ENCODE measurements at places on chromosomes 1 and 21.

DNA sequence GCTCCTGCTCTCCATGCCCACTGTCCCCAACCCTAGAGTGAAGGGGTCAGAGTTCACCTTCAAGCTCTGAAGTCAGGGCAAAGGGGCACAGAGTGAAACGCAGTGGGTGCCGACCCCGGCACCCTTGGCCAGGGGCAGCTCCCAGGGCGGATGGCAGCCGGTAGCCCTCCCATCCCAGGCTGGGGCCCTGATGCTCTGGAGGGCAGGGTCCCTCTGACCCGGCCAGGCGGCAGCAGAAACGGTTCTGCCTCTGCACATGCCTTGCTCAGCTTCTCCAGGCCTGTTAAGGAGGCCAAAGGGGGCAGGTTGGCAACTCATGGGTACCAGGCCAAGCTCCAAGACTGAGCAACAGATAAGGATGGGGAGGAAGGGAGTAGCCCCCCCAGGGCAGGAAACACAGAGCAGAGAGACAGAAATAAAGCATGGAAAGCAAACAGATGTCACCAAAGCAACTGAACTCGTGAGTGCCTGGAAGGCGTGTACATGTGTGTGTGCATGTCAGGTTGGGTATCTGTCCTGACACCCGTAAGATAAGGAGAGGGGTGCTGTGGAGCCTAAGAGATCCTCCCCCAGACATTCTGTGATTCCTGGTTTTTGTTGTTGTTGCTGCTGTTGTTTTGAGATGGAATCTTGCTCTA lies 112.3 kb upstream of the IFFO2 start:
- DNase-seq, result no peak

- DNase-seq, result no peak
Measured at GRCh38 chr1:15717418-15718125, 18.5 kb upstream of the SLC25A34 start.

GRCh38 chr1:200131551-200132125 lies 104.1 kb downstream of the NR5A2 start:
- DNase-seq, result no peak

DNA sequence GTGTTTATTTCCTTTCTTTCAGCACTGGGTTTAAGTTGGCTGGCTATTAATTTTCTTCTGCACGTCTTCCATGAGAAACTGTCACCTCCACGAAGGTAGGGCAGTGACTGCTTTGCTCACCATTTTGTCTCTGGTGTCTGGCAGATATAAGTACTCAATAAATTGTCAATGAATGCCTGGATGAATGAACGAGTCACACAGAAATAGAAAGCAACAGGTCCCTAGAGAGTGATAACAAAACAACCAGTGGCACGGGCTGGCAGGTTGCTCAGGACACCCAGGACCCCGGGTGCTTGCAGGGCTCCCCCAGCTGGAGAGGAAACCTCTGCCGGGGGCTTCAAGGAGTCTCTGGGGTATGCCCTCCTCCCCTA lies 3.2 kb upstream of the MYOC start:
- DNase-seq, result no peak

DNA sequence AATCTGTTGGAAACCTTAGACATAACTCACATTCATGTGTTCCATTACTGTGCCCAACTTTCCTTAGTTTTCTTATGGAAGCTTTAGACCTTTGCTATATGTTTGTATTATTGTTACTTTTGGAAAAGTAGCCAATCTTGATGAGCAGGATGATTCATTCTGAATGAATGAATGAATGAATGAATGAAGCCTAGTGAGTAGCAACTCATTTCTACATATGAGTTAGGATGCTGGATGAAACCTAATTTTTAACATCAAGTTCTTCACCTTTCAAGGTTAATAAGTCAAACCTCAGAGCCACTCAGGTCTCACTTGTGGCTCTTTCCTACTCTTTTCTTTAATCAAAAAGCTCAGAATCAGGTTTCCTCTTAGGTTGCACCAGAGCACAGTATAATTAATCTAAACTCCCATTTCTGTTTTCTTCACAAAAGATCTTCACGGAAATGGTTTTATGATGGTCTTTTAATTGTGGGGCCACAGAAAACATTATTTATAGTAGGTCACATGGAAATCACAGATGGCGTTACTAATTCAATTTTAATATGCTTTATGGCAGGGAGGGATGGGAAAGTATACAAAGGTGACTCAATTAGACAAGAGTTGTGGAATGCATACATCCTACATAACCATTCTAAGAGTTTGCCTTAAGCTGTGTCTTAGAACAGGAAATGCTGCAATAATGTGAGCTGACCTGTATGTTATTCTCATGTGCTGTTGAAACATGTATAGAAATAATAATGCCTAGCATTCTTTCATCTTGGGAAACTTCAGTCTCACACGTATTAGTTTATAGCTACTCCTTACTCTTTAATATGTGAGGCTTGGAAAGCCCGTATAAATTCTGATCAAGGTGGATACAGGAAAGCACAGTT lies 4.5 kb upstream of the DDX59 start:
- no peak for DNase-seq

DNA sequence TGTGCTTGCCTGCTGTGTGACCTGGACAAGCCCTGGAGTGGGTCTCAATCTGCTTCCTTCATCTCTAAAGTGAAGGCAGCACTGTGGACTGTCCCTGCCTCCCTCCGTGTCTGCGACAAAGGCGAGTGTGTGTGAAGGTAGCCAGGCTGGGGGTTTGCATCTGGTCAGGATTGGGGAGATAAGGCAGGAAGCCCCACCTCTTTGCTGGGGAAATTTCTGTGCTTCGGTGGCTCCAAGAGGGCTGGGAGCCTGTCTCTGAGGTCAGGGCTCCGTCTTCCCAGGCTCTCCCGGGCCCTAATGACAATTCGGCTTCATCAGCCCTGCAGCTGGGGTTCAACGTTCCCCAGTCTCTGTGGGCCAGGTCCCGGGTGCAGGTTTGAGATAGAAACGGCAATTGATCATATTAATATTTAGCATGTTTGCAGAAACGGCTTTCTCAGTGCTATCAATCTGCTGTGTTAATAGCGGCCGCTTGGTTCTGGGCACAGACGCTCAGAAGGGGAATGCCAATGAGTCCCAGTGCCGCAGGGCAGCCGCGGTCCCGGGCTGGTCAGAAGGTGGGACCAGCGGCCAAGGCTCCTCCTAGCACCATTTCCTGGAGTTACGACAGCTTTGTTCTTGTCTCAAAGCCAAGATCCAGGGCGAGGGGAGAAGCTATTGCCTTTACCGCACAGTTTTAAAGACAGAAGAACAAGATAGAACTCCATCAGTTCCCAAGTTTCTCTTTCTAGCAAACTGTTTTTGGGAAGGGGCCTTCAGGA lies 105.7 kb downstream of the PRDM16 start:
- no peak for DNase-seq

DNA sequence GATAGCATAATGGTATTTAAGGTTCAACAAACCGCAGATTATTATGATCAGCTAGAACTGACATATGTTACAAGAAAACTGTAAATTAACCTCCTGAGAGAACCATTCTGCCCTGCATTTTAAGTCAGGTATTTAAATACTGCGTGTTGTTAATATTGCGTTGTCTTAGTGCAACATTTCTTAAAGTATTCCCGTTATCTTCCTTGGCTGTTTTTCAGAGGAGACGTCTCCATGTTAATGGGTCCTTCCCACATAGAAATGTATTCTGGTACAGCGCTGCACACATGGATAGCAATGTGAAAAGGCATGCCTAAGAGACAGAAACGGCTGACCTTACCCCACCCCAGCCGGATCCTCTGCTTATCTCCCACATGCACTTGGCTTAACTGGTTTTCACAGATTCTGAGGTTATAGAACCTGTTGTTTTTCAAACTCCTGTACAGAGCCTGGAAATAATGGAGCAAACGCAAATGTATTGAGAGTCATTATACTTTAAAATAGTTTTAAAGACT lies 22.8 kb upstream of the DEGS1 start:
- no peak for DNase-seq

GRCh38 chr1:171158551-171158950 lies 26.5 kb upstream of the FMO2 start:
- DNase-seq, result no peak

DNA sequence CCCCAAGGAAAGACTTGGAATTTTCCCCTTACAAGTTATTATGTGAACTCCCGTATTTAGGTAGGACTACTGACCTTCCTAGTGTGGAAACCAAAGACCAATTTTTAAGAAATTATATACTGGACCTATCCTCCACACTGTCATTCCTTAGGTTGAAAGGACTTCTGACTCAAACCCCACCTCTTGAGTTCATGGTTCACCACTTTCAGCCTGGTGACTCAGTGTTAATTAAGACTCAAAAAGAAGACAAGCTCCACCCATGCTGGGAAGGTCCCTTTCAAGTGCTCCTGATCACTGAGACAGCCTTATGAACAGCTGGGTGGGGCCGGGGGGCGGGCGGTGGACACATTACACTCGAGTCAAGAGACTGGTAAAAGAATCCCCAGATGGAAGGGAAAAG lies 113.2 kb downstream of the LRRC53 start:
- DNase-seq, result no peak

- DNase-seq, result no peak
Measured at GRCh38 chr21:36719614-36720013, 20.7 kb downstream of the SIM2 start.

- no peak for DNase-seq
Measured at GRCh38 chr1:53121319-53122172, 20.9 kb downstream of the SLC1A7 start.

DNA sequence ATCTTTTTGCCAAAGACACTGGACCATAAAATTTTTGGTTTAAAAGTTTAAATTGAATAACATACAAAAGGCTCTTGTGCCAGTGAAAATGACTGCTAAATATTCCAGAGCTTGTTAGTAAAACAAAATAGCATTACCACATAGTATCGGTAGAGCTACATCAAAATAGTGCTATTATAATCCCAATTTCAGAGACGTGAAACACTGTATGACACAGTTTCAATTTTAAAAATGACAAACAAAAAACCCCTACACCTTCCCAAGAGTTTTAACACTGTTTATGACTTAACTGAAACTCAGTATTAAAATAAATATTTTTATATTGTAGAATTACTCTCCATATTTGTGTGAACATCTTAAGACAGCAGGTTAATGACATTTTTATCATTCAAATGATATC lies 7.0 kb downstream of the SLC30A1 start:
- no peak for DNase-seq

DNA sequence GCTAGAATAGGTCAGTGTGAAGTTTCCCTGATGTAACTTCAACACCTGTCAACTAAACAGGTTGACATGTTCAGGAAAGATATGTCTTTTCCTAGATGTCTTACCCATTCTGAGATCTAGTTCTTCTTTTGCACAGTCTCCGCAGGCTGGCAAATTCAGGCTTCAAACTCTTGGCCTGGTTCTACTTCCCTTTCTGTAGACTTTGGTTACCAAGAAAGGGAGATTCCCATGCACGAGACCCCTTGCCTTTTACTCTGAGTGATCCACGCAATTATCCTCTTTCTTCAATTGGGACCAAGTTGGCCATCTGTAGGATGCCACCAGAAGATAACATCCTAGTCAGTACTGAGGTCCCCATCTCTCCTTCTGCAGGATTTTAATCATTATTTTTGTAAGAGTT lies 2.0 kb downstream of the CFAP45 start:
- DNase-seq, result no peak

GRCh38 chr1:113804421-113805255 lies 7.6 kb downstream of the RSBN1 start:
- DNase-seq, result no peak

- no peak for DNase-seq
Measured at GRCh38 chr1:150972417-150972940, 2.2 kb downstream of the CERS2 start.

DNA sequence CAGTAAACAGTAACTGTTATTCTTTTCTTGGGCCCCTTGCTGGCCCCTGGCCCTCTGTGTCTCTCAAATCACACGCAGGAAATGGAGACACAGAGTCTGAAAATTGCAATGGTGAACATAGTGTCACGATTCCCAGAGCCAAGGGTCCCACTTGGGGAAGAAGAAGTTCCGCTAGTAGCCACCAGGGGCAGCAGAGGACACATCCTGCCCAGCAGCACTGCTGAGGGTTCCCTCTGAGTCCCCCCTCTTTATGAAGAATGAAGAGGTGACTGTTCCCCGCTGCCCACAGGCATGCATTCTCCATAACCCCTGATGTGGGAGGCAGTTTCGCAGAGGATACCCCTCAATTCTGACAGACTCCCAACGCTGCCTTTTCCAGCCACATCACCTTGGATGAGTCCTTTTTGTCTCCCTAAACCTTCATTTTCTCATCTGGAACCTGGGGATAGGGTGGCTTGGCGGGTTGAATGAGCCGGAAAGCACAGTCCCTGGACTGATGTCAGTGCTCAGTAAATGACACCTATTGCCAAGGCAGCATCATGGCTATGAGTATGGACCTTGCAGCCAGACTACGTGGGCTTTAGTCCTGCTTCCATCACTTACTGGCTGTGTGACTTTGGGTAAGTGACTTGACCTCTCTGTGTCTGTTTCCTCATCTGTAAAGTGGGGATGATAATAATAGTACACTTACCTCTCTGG lies 238.0 kb upstream of the TMEM51 start:
- peak; percentile 10 for DNase-seq

GRCh38 chr21:14545906-14546480 lies at the start of gene SAMSN1:
Gene SAMSN1, minus strand, starts transcription at chr21:14546315. Its CDS starts 54 bp downstream, at chr21:14546261.
- peak; percentile 63 for DNase-seq

DNA sequence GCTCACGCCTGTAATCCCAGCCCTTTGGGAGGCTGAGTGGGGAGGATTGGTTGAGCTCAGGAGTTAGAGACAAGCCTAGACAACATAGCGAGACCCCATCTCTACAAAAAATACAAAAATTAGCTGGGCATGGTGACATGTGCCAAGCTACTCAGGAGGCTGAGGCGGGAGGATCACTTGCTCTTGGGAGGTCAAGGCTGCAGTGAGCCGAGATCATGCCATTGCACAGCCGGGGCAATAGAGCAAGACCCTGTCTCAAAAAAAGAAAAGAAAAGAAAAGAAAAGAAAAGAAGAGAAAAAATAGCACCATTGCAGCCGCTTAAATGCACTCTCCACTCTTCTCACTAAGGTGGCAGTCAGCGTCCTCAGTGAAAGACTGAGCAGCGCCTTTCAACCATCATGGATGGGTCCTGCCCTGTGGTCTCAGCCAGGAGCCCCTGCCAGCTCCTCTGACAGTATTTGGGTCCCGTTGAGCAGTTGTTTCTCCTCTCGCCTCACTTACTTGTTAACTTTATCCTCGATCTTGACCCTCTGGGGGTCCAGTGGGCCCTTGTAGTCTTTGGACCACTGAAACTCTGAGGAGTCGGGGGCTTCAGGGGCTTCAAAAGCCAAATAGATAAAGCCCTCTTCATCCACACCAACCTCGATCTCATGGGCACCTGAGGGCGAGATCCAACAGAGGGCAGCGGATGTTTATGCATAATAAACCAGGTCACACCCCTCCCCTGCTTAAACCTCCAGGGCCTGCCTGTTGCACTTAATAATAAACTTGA lies 36.9 kb downstream of the MYOM3 start:
- DNase-seq, result no peak

GRCh38 chr1:193070386-193070753 lies 11.0 kb downstream of the RO60 start:
- no peak for DNase-seq

GRCh38 chr1:201450721-201451291 lies 18.2 kb downstream of the PHLDA3 start:
- no peak for DNase-seq

DNA sequence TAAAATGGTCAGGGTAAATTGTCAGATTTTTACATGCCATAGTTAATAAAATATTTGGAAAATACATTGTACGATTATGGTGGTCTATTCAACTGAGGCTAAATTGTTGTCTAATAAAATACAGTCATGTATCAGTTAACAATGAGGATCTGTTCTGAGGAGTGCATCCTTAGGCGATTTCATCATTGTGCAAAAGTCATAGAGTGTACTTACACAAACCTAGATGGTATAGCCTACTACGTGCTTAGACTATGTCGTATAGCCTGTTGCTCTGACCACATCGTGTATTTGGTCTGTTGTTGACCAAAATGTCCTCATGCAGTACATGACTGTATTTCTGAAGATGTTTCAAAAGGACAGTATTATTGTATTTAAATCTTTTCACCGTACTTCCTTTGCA lies 5.2 kb downstream of the EEIG2 start:
- DNase-seq, result no peak

All from T follicular helper cell (primary cell).